Urinary bladder (tissue), 4 donors: ENCODE measurements at places on chromosomes 2 and 18. TPM values are rescaled to one million over a fixed set of nuclear protein-coding genes. Genes with fewer than 3 reads are reported as not detected.

The TUBA3E gene
- polyA plus RNA-seq = not detected

DNA sequence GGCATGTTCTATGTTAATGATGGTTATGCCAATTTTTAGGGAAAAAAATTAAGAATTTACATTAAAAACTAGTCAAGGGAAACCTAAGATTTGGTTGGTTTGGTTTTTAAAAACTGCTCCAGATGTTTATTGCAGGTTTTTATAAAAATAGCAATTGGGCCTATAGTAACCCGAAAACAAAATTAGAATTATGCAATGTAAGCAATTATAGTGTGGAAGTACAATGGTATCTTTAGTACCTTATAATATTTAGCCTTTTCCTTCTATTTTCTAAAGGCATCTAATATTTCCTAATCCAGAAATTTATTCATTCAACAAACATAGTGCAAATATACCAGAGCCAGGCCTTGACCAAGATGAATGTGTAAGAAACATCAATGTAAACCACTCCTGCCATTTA, 27.3 kb downstream of the CACNB4 start:
- DNase-seq = no peak

GRCh38 chr2:110673201-110673600, 4.7 kb downstream of the BUB1 start:
- no peak for DNase-seq

GRCh38 chr2:166337932-166338331, 37.8 kb downstream of the SCN9A start:
- no peak for DNase-seq

The HTR2B gene
- polyA plus RNA-seq = 0.81 TPM
